ENCODE measurements at places on chromosomes 2 and 18.

DNA sequence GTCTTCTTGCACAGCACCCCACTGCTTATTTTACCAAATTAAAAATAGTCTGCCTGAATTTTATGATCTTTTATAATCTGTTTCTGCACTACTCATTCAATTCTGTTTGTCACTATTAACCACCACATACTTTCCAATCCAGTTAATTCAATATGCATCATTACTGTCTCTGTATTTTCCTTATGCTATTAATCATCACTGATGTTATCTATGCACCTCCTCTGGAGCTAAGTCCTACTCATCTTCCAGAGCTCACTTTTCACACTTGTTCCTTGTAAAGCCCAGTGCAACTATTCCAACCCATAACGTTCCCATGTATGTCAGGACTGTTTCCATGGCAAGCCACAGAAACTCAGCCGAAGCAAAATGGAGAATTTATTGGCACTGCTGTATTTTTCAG is 713.6 kb downstream of the PLCL1 start:
- DNase-seq, result no peak

DNA sequence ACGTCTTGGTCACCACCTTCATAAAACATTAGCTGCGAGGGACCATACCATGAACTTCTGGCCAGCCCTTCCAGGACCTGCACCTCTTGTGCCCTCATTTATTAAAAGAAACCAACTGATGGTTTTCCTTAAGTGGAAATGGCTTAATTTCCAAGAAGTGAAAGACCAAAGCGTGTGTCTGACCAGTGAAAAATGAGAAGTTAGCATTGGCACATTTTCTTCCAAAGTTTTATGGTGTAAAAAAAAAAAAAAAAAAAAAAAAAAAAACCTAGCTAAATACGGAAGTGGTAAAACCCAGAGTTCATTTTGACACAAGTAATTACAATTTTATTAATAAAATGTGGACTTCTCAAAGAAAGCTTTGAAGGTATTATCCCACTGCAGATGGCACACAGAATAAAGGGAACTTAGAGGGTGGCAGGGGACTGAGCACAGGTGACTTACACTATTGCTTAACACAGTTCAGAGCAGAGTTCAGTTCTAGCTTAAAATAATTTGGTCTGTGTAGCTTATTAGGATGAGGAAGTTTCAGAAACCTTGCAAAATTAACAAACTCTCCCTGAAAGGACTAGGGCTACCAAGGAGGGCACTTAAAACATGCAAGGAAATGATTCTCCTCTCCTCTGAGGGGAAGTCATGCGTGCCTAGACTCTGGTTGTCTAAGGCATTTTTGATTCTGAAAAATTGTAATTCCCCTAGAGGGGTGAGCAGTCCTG is 42.2 kb upstream of the EPG5 start:
- DNase-seq, result no peak

DNA sequence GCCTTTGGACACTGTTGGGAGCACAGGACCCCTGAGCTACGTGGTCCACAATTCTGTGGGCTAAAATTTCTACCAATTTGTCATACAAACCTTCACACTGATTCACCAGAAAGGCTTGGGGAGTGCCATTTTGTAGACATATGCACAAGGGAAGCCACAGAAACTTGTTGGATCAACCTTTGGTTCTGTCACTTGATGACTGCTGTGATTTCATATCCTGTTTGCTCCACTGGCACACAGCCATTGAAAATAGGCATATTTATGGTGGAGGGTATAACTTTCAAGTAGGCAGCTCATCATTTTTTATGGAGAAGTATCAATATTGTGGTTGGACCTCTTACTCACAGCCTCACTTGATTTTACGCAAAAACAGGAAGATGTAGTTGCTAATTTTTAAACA is 10.5 kb downstream of the NAPG start:
- DNase-seq, result no peak

GRCh38 chr2:217329023-217329431 is 469.2 kb upstream of the TNP1 start:
- no peak for DNase-seq

GRCh38 chr18:47777626-47778025 is 152.8 kb downstream of the SMAD2 start:
- DNase-seq, result no peak

DNA sequence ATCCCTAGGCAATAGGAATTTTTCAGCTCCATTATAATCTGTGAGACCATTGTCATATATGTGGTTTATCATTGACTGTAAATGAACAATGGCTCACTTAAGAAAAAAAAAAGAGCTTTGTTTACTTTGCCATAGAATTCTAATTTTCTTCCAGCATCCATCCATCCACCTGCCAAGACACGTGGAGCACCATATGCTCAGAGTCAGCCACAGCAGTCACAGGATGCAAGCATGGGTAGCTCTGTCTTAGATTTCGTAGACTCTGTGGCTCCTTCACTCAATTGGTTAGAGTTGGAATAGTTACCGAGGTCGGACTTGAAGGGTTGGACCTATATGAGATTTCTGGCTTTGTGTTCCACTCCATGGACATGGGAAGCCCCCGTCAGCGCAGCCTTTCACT is 75.6 kb downstream of the COA5 start:
- DNase-seq, result no peak

- DNase-seq, result no peak
Observed at GRCh38 chr2:44833171-44834069, 108.1 kb upstream of the SIX3 start.
